ENCODE measurements at places on chromosomes 1 and 21. TPM values are rescaled to one million over a fixed set of nuclear protein-coding genes. Genes with fewer than 3 reads are reported as not detected.

DNA sequence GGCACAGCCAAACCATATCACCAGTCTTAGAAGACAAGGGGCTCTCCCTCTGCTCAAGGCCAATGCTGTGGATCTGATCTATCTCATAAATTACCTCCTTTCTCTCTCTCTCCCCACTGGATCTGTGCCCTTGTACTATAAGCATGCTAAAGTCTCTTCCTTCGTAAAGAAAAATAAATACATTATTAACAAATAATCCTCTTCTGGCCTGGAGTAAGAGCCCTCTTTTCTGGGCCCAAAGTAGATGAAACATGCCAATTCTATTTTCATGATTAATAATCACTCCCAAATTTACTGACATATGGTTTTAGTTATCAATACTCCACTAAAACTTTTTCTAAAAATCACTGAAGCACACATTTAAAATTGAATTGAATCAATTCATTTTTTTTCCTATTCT lies 889.7 kb downstream of the ADGRL2 start:
- H3K4me1 ChIP-seq = no peaks in the 10 kb centered on the region
- H3K27me3 ChIP-seq = no peaks in the 10 kb centered on the region
- no peak overlapping the region for H3K4me3 ChIP-seq
- H3K36me3 ChIP-seq = no peaks in the 10 kb centered on the region

GRCh38 chr1:223243441-223244050 lies 100.5 kb upstream of the TLR5 start:
- no peak overlapping the region for H3K4me3 ChIP-seq
- no peaks in the 10 kb centered on the region for H3K27me3 ChIP-seq
- no peaks in the 10 kb centered on the region for H3K36me3 ChIP-seq
- H3K4me1 ChIP-seq = no peaks in the 10 kb centered on the region
- H3K27ac ChIP-seq = no peak overlapping the region

- DNase-seq = no peak
- H3K36me3 ChIP-seq = no peaks in the 10 kb centered on the region
- H3K4me3 ChIP-seq = no peak overlapping the region
- H3K4me1 ChIP-seq = no peaks in the 10 kb centered on the region
- H3K27me3 ChIP-seq = no peaks in the 10 kb centered on the region
- no peak overlapping the region for H3K27ac ChIP-seq
Observed at GRCh38 chr1:240030236-240030635, 61.4 kb upstream of the FMN2 start.

HOOK1 gene
- total RNA-seq = 6.1 TPM

OTUD3 gene
- total RNA-seq = 31.6 TPM

TRPM2 gene
- total RNA-seq = 0.89 TPM

Measured in right atrium auricular region (tissue), 2 donors.